HEK293T (cell line): ENCODE measurements at places on chromosomes 7 and 10.

- DNase-seq, result no peak
Observed at GRCh38 chr7:111593343-111593742, 31.1 kb upstream of the IMMP2L start.

DNA sequence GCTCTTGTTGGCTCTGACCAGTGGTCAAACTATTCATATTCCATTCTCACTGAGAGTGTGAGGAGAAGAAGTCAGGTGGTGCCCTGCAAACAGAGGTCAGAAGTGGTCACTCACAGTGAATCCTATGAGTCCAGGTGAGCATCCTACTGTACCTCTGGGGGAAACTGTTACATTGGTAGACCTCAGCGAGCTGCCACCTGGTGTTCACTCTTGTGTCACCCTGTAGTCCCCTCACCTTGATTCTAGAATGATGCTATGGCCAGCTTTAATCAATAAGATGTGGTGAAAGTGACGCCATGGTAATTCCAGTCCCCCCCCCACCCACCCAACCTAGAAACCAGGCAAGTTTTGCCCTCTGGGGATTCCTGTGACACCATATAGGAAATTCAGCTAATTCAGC, 1.2 kb upstream of the AMPH start:
- DNase-seq, result no peak

GRCh38 chr10:128574581-128575210, 448.5 kb upstream of the MKI67 start:
- no peak for DNase-seq

DNA sequence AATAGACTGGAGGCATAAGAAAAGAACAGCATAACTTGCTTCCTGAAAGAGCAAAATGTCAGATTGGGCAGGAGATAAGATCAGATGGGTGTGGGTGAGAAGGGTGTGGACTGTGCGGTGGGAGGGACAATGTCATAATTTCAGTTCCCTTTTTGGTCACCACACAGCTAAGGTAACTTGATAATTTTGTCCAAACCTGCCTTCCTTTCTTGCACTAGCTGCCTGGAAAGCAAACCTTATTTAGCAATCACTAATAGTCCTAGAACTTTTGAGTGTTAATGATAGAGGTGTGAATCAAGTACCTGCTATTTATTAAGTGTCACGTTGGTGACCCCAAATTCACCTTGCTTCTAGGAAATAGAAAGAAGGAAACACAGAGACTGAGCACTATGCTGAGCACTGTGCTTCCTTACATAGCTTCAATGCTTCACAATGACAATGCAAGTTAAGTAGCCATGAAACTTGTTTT, 72.4 kb upstream of the SP4 start:
- no peak for DNase-seq

DNA sequence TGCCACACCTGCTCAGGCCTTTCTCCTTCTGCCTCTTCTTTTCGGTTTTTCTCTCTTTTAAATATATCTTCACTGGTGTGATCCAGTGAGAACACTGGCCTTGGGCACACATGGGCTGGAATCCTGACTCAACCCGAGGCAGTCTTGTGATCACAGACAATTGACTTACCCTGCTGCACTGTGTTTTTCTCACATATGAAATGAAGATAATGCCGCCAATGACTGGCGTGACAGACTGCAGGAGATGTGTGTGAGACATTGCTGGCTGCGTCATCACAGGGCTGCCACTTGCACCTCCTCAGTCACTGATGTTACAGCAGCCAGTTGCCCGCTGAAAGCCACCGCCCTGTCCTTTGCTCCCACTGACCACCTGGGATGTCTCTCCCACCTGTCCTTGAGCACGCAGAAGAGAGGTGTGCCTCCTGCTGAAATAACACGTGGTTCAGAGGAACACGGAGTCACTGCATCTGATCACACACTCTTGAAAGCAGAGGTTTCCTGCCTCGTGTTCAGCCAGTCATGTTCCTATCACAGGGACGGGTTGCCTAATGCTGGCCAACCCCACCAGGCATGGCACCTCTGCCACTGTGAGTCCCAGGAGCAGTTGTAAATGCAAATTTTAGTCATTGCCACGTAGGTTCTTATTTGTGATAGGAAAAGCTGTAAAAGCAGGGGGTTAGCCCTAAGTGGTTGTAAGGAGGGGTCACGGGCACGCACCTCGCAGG, 124.6 kb upstream of the LANCL2 start:
- no peak for DNase-seq

- DNase-seq, result no peak
Observed at GRCh38 chr7:22860337-22860736, 37.7 kb upstream of the TOMM7 start.

DNA sequence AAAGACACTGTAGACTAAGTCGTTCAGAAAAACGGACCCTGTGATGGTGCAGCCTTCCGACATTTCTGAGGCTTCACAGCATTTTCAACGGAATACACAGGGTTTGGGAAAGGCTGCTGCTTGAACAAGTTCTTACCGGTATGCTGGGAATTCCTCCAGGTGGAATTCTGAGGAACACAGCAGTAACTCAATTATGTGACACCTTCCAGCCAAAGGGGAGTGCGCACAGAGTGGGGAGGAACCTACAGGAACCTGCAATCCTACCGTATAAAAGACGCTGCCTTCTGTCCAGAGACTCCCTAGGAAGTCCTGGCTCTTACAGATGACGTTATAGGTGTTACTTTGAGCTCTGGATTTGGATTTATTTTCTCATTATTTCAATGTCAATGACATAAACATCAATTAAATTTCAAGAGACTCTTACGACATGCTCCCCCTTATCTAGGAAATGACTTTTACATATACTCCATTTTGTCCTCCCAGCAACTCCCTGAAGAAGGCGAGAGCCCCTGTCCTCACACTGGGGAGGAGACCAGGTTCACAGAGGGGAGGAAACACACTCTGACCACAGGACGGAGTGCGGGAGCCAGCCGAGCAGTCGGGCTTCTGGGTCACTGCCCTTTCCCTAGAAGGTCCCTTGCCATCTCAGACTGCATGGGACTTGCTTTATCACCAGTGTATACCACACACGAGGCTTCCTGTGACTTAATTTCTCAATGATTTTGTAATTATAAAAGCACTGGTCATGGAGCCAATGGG, 27.9 kb downstream of the VIPR2 start:
- no peak for DNase-seq

DNA sequence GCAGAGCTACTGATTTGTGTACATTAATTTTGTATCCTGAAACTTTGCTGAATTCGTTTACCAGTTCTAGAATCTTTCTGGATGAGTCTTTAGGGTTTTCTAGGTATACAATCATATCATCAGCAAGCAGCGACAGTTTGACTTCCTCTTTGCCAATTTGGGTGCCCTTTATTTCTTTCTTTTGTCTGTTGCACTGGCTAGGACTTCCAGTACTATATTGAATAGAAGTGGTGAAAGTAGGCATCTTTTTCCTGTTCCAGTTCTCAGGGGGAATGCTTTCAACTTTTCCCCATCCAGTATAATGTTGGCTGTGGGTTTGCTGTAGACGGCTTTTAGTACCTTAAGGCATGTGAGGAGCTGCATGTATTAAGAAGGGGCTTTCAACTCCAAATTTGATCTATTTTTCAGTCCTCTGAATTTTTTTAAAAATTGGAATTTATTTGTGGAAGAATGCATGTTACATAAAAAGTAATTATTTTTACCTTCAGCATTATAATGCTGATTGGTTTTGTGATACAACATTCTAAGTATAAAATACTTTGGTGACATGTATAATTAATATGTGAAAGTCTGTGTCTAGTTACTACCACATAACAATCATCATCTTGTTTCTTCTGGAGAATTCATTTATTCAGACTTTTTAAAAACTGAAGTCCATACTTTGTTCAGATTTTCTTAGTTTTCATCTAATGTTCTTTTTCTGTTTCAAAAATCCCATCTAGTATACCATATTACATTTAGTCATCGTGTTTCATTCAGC, 49.6 kb downstream of the CPED1 start:
- DNase-seq, result no peak

DNA sequence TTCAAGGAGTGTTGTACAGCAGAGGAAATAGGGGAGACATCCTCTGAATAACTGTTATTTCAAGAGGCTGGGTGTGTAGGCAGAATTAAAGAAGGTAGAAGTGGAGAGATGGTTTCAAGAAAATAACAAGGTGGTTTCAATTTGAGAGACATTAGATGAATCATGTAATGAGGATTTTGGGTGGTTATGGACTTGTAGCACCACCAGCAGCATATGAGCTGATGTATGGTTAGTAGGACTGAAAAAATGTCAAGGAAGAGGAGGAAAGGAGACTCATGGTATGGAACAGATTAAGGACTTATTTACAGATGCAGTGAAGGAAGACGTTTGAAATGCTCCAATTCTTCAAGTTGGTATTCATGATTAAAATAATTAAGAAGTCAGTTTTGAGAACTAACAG, 166.2 kb downstream of the EXOC4 start:
- no peak for DNase-seq

- no peak for DNase-seq
Observed at GRCh38 chr10:43781480-43782361, 133.0 kb upstream of the ZNF32 start.

- DNase-seq, result peak; percentile 59
Observed at GRCh38 chr10:13056456-13057077, 43.4 kb upstream of the OPTN start.

GRCh38 chr7:71846160-71846559, 566.0 kb downstream of the CALN1 start:
- no peak for DNase-seq

DNA sequence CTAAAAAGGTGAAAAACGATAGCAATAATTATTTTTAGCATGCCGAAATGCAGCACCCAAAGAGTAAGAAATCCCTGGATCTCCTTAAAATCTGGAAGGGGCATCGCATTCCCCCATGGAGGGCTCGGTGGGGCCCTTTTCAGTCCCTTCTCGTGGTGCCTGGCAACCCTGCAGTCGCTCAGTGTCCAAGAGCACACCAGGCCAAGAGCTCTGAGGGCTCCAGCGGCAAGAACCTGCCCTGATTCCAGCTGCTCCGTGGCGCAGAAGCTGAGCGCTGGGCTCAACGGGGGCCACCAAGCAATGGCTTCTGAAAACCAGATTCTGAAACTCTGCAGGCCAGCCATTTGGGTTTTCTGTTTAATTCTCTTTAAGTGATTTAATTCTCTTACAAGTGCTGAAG, 131.2 kb downstream of the PRKAG2 start:
- DNase-seq, result no peak

DNA sequence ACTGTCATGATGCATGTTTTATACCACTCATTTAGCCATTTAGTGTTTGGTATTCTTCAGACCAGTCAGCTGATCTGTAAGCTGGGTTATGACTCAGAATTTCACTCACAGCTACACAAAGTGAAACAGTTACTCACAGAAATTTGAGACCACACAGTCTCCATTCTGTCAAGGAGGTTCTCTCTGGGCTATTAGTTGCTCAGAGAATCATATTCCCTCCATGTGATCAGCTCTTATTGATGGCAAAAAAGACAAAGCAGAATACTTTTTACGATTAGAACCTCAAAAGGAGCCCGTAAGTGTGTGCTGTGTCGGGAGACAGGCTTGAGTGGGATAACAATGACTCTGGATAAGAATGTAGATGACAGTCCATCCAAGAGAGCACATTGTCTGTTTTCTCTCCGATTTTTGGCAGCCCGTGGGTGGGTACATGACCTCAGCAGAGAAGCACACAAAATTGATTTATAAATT, 277.6 kb upstream of the SORCS1 start:
- DNase-seq, result no peak

- no peak for DNase-seq
Observed at GRCh38 chr10:22494007-22494406, 148.7 kb downstream of the SPAG6 start.

DNA sequence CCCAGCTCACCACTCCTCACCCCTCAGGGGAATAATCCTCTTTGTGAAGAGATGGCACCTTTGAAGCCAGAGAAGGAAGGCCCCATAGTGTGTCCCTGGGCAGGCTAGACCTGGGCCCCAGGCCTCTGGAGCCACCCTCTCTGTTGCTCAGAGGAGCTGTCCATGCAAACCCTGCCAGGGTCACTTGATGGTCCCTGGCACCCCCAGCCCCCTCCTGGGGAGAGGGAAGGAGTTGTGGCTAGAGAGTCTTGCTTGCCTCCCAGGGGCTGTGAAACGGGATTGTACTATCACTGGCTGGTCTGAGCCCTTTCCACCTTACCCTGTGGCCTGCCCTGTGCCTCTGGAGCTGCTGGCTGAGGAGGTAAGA, 5.8 kb downstream of the GHRHR start:
- DNase-seq, result no peak
